ENCODE measurements at places on chromosomes 16 and 17.

DNA sequence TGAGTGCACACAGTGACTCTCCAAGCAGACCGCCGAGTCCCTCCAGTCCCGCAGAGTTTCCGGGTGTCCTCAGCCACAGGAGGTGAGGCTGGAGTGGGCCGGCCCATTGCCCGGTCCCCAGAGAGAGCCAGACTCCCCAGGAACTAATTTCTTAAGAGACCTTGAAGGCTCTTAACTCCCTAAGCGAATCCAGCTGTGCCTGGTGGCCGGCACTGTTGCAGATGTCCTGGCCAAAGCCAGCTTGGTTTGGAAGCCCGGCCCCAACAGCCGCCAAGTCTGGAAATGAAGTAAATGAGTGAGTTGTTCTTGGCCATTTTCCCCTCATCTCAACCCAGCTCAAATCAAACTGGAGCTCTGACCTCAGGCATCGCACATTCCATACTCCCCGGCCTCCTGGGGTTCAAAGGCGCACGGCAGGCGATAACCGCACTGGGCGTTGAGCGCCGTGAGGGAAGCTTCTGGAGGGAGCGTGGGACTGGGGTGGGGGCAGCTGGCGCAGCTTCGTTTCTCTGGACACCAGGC, 42.0 kb downstream of the CMIP start:
- no peak for DNase-seq

- no peak for DNase-seq
Observed at GRCh38 chr17:29789196-29790170, 140.5 kb downstream of the SSH2 start.

GRCh38 chr16:53068423-53068833, 13.6 kb downstream of the CHD9 start:
- DNase-seq, result no peak

DNA sequence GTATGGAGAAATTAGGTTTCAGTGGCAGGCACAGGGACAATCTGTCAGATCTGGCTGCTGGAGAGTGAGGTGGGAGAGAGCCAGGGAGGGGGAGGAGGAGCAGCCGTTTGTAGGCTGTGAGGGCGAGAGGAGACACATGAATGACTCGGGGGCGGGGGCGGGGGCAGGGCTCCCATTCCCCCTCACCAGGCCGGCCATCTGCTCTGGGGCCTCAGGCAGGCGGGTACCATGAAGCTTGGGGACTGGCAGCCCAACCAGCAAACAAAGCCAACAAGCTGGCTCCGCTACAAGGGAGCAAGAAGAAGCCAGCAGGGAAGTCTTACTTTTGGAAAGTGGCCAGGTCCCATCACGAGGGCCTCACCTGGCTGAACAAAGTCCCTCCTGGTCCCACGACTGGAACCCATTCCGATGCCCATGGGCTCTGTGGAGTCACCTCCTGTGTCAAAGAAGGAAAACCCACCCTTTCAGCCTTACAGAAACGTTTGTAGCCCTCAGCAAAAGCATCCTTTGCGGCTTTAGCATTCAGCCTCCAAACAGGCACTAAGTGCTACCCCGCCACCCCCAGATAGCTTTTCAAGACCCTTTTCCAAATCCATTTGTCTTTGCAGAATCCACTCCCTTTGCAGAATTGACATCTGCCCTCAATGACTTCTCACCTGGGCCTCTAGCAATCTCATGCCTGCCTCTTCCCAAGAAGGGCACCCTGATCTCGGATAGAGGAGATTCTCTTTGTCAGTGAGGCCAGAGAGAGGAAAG, 9.2 kb upstream of the SSTR2 start:
- peak; percentile 59 for DNase-seq

- no peak for DNase-seq
Observed at GRCh38 chr16:17104654-17105053, 366.1 kb downstream of the XYLT1 start.

GRCh38 chr16:68079626-68080344, 5.4 kb upstream of the NFATC3 start:
- DNase-seq, result no peak

DNA sequence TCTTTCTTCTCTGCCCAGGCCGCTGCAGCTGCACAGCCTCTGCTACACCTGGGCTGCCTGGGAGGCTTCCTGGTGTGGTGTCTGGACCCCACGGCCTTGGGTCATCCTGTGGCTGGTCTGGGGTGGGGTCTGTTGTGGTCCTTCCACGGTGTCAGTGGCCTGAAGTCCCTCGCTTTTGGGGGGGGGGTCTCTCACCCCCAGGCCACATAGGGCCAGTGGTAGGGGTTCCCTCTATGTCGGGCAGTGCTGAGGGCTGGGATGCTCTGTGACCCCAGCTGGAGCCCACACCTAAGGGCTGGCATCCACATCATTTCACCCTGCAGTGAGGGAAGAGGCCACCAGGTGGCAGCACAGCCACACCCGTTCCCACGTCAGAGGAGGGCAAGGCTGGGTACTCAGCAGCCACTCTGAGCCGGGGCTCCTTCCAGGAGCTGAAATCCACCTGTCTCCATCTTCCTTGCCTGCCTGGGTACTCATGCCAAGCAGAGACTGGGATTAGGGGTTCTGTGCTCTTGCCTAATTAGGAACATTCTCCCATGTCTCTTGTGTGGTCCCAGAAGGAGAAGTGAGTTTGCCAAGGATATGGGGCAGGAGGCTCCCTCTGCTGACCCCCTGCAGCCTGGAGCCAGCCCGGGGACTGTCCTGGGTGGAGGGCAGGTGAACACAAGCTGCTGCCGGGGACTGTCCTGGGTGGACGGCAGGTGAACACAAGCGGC, 13.0 kb downstream of the ENGASE start:
- DNase-seq, result peak; percentile 28

DNA sequence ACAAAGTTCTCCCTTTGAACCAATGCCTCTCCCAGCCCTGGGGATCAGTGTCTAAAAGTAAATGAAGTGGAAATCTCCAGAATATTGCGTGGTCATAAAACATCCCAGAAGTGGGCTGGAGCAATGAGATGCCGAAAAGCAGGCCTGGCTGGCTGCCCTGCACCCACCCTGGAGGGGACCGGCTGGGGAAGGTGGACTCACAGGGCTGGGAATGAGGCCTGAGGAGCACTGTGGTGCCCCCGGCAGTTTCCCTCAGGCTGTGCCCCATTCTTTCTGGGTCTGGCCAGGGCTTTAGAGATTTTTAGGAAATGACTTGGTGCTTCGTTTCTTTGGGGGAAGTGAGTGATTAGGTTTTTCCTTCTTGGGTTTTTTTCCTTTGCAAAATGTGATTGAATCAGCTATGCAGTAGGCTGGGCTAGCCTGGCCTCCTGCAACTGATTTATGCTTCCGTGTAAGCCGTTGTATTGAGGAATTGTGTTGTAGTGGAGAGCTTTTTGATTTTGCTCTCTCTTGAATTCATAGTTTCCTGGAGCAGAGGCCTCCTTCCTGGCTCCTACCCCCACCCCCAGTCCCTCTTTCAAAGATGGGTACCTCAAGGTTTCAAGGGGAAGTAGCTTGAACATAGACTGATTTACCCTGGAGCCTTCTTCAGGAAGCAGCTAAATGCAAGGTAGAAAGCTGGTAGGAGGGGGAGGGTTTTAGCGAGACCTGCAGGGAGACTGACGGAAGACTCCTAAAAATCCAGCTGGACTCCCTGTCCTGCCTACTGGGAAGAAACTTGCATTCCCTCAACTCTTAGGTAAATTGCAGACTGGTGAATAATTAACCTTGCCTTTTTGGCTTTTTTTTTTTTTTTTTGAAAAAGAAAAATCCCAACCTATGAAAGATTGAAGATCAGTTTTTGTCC, 170.2 kb downstream of the RAB11FIP4 start:
- DNase-seq, result no peak

- no peak for DNase-seq
Observed at GRCh38 chr16:75095204-75095621, 21.4 kb downstream of the LDHD start.

DNA sequence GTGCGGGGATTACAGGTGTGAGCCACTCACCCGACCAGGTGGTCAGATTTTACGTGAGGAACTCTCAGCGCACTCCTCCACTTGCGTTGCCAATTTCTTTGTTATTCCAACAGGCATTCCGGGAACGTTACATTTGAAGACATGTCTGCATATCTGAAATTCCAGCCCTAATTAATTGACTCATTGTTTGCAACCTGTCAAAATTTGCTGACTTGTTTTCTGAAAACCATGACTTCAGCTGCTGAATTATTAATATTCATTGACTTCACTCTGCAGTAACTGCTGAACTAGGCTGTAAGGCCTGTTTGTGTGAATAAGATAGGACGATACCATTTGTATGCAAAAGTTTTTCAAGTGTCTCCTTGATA, 16.6 kb downstream of the G6PC1 start:
- no peak for DNase-seq

- DNase-seq, result no peak
Observed at GRCh38 chr16:57889522-57889921, 81.4 kb downstream of the CNGB1 start.

DNA sequence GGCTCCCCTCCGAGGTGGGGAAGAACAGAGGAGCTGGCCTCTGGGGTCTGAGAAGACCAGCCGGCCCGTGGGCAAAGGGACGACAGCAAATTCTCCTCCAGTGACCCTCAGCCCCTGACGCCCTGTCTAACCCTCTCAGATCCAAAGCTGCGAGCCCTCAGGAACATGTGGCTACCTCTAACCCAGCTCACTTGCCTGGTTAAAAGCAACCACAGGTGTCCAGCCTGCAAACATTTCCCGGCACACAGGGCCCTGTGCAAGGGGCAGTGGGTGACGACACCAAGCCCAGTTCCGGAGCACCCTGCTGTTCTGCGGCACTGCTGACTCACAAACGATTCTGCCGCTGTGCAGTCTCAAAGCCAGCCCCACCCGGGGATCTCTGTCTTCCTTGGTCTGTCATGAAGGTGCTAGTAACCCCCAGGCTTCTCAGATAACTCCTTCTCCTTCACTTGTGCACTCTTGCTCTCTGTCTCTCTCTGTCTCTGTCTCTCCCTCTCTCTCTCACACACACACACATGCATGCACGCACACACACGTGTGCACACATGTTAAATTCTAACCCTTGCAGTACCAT, 23.0 kb downstream of the WNT3 start:
- no peak for DNase-seq

- no peak for DNase-seq
Observed at GRCh38 chr17:75160211-75160610, 5.9 kb upstream of the JPT1 start.

- DNase-seq, result no peak
Observed at GRCh38 chr17:31321966-31322365, 544 bp upstream of the EVI2A start.

DNA sequence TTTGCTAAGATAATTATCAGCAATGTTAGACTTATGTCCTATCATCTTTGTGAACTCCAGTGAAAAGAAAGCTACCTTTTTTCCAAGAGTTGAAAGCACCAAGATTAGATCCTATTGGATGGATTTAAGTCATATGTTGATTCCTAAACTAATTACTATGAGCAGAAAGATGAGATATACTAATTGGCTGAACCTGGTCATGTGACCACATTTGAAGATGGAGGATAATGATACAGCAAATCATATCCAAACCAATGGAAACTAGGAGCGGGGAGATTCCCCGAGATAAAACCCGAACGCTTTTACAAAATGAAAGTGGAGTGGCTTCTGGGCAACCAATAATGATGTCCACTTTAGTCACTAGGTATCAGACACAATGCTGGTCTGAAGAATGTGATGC, 1060.2 kb upstream of the EEF2KMT start:
- DNase-seq, result no peak

DNA sequence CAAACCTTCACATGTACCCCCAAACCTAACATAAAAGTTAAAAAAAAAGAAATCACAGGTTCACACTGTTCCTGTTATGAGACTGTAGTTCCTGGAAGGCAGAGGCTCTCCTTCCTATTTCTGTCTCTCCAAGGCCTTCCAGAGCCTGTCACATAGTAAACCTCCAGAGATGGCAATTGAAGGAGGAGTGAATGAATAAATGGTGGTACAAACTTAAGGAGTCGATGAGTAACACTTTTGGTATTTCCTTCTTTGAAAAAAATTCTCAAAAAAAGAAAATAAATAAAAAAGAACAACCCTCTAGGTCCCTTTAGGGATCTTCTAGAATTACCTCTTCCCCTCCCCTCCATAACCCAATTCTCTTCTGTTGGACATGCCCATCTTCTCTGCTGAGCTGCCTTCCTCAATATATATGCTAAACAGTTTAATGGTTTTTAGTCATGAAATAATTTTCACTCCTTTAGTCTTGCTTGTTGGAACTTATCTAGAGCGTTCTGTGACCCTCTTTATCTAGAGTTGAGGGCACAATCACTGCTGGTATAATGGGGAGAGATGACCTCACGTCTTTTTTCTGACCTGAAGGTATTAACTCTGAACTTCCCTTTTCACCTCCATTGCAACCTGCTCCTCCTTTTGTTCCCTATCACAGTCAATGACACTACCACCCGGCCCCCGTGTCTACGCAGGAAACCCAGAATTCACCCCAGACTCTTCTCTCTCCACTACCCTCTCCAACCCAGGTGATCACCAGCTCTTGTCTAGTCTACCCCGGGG, 1.7 kb upstream of the TAF15 start:
- no peak for DNase-seq

DNA sequence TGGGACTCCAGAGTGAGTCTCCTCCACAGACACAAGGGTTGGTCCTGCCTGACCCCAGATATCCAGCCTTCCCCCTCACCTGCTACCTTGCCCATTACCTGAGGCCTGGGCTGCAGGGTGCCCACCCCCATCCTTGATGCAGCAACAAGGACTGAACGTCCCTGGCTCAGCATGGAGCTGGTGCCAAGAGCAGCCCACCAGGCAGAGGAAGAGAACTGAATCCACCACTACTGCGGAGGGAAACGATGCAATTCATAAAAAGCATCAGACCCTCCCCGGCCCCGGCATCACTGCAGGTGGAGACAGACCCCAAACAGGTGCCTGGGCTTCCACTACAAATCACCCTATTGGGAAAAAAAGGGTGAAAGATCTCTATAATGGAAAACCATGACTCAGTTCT, 131.0 kb upstream of the TNRC6C start:
- no peak for DNase-seq

- no peak for DNase-seq
Observed at GRCh38 chr17:34606763-34607162, 27.4 kb downstream of the TMEM132E start.

DNA sequence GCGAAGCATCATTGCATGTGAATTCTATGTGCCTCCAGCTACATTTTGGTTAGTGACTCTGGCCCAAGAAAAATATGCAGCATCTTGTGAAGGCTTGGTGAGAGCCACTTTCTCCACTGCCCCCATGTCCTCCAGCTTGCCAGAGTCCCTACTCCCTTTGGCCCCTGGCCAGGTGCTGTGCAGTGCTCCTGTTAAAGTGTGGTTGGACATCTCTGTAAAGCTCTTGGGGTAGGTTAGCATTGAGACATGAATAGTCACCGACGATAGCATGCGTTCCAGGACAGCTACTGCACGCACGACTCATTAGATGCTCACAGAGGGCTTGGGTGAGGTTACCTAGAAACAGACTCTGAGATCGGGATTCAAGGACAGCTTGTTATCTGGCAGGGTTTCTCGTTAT, 48.6 kb downstream of the FOXL1 start:
- no peak for DNase-seq

GRCh38 chr16:56930486-56931270, 1.3 kb upstream of the HERPUD1 start:
- no peak for DNase-seq

- DNase-seq, result no peak
Observed at GRCh38 chr16:77663711-77664110, 58.6 kb upstream of the NUDT7 start.

- peak; percentile 49 for DNase-seq
Observed at GRCh38 chr17:82412535-82413520, 5.3 kb upstream of the HEXD start.

All from NCI-H1105 (cell line).